ENCODE measurements at places on chromosomes 3 and 15.

DNA sequence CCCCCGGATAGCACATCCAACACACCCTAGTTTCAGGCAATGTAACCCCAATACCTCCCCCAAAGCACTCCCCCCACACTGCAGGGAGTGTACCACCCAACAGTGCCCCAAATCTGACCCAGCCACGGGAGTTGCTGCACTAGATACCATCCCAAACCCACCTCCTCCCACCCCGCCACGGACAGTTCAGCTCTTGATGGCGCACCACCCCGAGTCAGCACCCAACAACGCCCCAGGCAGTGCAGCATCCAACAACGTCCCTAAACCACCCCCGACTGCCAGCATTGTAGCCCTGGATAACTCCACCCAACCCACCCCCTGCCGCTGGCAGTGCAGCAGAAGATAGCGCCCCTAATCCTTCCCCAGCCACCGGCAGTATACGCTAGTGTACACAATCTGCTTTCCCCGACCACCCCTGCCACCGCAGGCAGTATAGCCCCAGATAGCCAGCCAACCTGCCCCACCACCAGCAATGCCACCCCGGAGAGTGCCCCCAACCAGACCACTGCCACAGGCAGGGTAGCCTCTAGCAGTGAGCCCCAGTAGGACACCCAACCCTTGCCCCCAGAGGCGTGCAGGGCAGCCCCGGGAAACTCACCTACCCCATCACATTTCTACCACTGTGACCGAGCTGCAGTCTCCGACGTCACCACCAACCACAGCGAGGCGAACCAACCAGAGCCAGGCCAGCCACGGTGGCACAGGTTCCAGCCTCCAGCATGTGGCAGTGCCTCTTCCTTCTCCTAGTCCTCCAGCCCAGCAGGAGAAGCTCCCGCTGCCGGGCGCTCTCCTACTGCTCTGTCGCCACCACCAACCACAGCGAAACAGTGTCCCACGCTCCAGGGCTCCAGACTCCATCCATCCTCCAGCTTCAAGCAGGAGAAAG is 178.1 kb downstream of the POTEB3 start:
- DNase-seq, result no peak

GRCh38 chr3:53534216-53534615 is 39.8 kb downstream of the CACNA1D start:
- DNase-seq, result no peak

- DNase-seq, result no peak
Observed at GRCh38 chr15:77163781-77164384, 93.0 kb upstream of the TSPAN3 start.

DNA sequence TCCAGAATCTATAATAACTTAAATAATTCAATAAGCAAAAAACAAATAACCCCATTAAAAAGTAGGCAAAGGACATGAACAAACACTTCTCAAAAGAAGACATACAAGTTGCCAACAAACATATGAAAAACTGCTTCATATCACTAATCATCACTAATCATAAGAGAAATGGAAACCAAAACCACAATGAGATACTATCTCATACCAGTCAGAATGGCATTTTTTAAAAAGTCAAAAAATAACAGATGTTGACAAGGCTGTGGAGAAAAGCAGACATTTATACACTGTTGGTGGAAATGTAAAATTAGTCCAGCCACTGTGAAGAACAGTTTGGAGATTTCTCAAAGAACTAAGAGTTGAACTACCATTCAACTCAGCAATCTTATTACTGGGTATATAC is 19.5 kb upstream of the ZMAT3 start:
- no peak for DNase-seq

- DNase-seq, result no peak
Observed at GRCh38 chr15:85474700-85475316, 94.4 kb downstream of the AKAP13 start.

DNA sequence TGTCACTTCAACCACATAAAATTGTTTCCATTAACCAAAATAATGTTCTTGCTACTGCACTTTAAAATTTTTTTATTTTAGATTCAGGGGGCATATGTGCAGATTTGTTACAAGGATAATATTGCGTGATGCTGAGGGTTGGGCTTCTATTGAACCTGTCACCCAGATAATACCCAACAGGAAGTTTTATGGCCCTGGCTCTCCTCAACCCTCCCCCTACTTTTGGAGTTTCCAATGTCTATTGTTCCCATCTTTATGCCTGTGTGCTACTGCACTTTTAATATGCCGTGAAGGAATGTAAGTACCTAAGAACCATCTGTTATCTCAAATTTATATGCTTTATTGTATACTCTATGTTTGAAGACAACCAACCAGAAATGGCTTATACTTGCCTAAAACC is 42.0 kb upstream of the IMPG2 start:
- no peak for DNase-seq

Measured in stimulated activated CD8-positive, alpha-beta memory T cell treated with anti-CD3 and anti-CD28 coated beads, Interleukin-4, amount 100 ng/mL, for 4 hours (primary cell).